NCI-H2029 (cell line): ENCODE measurements at places on chromosomes 2 and 18.
A peak's percentile ranks its signal among the peaks of the same experiment; 100 is the strongest.

DNA sequence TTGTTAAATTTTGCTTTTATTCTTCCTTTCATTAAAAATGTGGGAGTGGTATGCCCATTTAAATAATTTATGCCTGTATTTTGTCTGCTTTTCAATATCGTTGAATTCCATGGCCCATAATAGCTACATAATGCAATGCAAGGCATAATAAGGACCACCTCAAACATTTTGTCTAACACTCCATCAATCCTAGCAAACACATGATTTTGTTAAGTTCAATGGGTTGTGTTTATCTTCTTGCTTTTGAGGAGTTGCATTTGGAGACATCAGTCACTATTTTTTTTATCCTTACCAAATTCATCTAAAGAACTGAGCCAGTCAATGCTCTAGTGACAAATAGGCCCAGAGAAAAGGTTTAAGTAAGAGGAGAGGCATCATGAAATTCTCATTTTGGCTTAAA lies 145.5 kb downstream of the ZNF385B start:
- no peak for DNase-seq

DNA sequence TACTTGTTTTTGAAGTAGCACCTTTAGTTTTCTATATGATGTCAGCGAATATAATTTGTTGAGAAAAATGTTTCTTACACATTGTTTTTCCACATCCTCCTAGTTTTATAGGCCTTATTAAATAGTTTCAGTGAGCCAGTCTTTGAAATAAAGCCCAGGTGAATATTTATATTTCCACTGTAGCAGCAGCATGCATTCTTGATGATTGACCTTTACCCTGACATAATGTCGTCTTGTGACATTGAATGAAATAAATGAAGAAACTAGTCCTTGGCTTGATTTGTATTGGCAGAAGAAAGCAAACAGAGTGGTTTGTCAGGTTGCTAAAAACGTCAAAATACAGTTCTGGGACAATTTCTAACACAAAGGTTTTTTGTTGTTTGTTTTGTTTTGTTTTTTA lies 84.4 kb downstream of the EHBP1 start:
- no peak for DNase-seq

- DNase-seq: peak; percentile 95
These were observed 26.9 kb downstream of the SDC1 start for GRCh38 chr2:20198001-20198400.

DNA sequence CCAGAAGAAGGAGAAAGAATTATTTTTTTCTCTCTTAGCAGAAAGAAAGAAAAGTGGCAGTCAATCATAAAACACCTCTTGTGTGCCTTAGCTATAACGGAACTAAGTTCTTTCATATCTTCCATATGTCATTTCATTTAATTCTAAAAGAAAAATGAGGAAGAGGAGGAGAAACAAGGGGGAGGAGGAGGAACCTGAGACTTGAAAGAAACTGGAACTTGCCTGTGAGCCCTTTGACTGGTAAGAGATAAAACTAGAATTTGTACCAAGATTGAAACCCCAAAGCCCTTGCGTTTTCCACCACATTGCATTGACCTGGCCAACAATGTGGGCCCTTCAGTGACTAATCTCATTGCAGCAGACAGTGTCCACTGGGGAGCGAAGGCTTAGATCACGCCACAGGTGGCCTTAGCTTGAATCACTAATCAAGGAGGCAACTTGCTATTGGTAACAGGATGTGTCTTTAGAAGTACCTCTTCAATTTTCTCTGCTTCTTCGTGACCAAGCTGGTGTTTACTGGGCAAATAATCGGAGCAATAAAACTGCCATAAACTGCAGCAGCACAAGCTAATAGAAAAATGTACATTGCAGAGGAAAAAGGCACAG lies 307.9 kb downstream of the CLIP4 start:
- no peak for DNase-seq

GRCh38 chr18:28208268-28208667 lies 31.3 kb upstream of the CDH2 start:
- no peak for DNase-seq

GRCh38 chr2:7011356-7012083 lies 94.3 kb downstream of the RNF144A start:
- no peak for DNase-seq

DNA sequence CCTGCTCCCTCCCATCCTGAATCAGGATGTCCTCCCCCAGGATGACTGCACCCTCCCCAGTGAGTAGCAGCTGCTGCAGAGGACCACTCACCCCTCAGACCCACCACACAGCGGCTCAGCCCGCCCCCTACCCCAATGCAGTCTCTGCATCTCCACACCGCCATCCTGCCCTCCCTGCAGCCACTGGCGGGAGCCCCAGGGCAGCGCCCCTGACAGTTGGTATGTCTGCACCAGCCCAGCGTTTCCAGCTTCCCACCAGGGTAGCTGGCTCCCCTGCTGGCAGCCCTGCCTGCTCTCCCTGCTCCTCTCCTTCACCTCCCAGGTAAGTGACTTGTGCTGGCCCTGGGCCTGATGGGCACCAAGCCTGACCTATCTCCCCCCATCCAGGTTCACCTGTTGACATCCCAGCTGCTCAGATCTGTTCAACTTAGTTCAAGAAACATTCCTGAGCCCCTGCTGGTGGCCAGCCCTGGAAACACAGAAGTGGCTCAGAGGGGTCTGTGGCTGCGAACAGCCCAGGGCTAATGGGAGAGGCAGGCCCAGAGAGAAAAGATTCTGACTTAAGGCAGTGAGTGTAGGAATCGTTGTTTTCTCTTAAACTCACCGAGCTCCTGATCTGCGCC lies 117.7 kb upstream of the RAB6C start:
- DNase-seq: no peak

GRCh38 chr2:216873573-216873972 lies 13.7 kb upstream of the TNP1 start:
- no peak for DNase-seq

DNA sequence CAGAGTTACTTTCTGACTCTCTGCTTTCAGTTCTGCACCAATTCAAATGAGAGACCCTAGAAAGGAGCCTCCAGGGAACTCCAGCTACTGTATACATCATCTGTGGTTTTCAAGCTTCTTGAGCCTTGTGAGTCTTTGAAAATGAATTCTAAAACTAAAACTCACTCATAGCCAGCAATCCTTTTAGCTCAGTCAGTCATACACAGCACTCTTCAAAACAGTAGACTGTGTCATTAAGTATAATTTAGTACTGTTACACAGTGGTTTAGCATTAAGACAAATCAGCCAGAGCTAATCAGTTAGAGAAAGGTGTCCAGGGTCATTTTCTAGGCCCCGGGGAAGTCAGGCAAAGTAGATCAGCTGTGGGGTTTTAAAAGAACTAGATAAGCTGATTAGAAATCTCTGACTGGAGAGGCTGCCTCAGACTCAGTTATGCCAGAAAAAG lies 322.1 kb upstream of the THUMPD2 start:
- DNase-seq: no peak

- DNase-seq: no peak
These were observed 48.4 kb downstream of the TMEFF2 start for GRCh38 chr2:192146069-192147015.
